ENCODE measurements at places on chromosomes 5 and 9. TPM values are rescaled to one million over a fixed set of nuclear protein-coding genes. Genes with fewer than 3 reads are reported as not detected.

The ZNG1A gene
- total RNA-seq, result 47.3 TPM

The GFRA3 gene
- total RNA-seq, result not detected

The RAPGEF6 gene
- total RNA-seq, result 25.9 TPM

The EGR1 gene
- 11.8 TPM for total RNA-seq

The ITGA1 gene
- 21.9 TPM for total RNA-seq

The PRR7 gene
- total RNA-seq, result 15.3 TPM

The PCDHB4 gene
- not detected for total RNA-seq

The REEP2 gene
- 6.6 TPM for total RNA-seq

The UBQLN1 gene
- total RNA-seq, result 95.1 TPM

The TRIM41 gene
- total RNA-seq, result 35.2 TPM

The OR1N2 gene
- not detected for total RNA-seq

The FBP1 gene
- 0.55 TPM for total RNA-seq

The SARDH gene
- total RNA-seq, result 1.3 TPM

The ORM1 gene
- not detected for total RNA-seq

The ARSI gene
- not detected for total RNA-seq

The EDIL3 gene
- total RNA-seq, result not detected

The PCDHGA10 gene
- 0.16 TPM for total RNA-seq

The BHMT gene
- total RNA-seq, result not detected

The ACOT12 gene
- not detected for total RNA-seq
